ENCODE measurements at places on chromosomes 16 and 17. TPM values are rescaled to one million over a fixed set of nuclear protein-coding genes. Genes with fewer than 3 reads are reported as not detected.

The AHSP gene
- not detected for total RNA-seq

The CCL4L2 gene
- not detected for total RNA-seq

The MATCAP1 gene
- total RNA-seq: 48.2 TPM

- no peak for DNase-seq
- no peaks in the 10 kb centered on the region for H3K36me3 ChIP-seq
- H3K4me3 ChIP-seq: no peak overlapping the region
- H3K4me1 ChIP-seq: no peaks in the 10 kb centered on the region
- H3K27me3 ChIP-seq: no peaks in the 10 kb centered on the region
Measured at GRCh38 chr16:5633845-5634440, 536.3 kb upstream of the EEF2KMT start.

DNA sequence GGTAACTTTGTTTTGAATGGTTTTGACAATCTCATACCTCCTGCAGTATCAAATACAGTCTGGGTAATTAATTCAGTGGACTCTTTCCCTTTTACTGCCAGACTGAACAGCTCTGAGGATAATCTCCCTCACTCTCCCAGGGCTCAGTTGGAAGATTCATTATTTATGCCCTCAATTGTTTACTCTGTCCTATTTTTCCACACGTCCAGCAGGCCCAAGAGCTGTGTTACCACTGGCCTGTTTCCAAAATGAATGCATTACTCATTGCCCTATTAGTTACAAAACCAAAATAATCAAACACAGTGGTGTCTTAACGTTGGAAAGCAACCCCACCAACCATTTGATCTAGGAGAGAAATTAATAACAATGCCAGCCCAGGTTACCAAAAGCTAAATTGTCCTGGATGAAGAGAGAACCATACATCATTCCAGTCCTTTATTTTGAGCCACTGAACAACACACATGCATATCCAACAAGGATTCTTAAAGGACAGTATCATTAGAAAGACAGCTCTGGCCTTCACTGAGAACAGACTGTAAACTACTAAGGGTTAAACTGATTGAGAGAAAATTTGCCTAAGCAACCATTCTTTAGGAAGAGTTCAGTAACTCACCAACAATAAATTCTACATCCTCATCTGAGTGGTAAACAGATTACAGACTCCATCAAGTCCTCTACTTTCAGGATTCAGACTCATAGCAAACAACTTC is 34.5 kb downstream of the FAM222B start:
- peaks cover 60% of the 10 kb centered on the region for H3K4me1 ChIP-seq
- peaks cover 27% of the 10 kb centered on the region for H3K36me3 ChIP-seq
- H3K4me3 ChIP-seq: no peak overlapping the region
- DNase-seq: peak; percentile 56
- peak overlapping the region; percentile 73 for H3K27ac ChIP-seq

All from stomach (tissue), 19 donors.